ENCODE measurements at places on chromosomes 4 and X.

DNA sequence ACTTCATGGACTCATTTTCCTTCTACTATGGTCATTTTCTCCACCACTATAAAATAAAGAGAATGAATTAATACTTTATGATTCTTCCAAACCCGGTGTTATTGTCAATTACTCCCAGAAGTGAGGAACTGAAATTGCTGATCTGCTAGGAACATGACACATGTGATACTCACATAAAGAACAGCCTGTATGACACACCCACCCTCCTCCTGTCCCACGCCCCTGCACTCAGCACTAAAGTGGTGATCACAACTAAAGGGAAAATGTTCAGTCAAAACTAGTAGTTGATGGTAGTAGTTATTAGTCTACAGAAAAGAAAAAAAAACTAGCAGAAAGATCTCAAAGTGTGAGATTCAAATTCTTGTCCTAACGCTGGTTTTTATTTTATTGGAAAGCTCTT, 1508.3 kb downstream of the RAPGEF2 start:
- DNase-seq, result no peak

DNA sequence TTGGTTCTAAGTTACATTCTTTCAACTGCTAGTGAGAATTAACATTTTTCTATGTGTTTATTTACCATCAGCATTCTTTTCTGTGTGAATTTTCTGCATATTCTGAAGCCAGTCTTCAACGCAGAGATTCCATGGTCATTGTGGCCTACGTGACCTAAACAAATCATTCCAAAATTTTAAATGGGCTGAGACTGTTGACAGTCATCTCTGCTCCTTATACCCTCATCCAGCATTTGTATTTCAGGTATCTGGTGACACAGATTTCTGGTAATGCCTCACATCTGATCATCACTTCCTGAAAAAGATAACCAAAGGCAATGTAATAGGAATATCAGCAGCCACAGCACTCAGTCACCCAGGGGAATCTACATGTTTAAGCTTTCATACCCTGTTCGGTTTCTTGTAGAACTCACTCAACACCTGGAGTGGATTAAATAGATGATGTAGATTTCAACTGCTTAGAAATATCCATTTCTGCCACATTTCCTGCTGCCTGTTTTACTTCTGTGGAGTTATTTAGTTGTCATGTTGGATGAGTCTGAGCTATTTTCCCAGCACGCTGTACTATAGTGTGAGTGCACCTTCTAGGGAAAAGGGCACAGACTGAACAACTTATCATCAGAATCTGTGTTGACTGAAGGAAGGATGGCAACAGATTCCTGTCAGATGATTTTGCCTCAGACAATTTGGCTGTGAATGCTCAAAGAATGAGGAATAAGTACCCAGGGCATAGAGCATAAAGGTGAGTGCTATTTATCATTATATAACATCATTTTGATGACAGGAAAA, 73.0 kb upstream of the HPGD start:
- no peak for DNase-seq

DNA sequence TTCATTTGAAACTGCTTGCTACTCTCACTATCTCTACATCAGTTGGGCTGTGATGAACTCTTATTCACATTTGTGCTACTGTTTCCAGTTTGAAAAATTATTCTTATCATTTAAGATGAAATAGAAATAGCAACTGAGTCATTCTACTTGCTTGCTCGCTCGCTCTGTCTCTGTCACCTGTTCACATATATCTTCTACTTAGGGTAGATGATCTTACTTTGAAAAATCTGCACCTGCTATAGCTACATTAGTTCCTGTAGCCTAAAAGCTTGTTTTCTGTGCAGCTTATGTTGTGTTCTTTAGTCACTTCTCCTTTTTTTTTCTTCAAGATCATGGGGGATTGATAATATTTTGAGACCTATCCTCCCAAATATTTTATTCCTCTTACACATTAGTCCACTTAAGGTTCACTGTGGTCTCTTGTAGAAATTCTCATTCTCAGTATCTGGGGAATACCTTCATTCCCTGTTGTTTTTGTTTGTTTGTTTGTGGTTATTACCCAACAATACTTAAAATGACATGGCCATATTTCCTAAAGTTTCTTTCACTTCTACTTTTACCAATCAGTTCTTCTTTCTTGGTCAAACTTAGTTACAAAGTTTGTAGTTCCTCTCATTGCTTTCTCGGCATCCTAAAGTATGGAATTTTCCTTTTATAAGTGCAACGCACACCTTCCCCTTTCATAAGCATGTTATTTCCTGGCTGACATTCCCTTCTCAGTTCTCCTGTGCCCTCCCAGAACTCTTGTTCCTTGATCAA, 36.5 kb downstream of the CLCN5 start:
- no peak for DNase-seq

DNA sequence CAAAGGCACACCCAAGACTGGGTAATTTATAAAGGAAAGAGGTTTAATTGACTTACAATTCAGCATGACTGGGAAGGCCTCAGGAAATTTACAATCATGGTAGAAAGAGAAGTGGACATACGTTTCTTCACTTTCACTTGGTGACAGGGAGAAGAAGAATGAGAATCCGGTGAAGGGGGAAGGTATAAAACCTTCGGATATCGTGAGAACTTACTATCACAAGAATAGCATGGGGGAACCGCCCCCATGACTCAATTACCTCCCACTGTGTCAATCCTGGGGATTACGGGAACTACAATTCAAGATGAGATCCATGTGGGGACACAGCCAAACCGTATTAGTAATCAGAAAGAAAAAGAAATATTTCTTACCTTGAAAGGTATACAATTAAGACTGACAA, 782.9 kb upstream of the HS3ST1 start:
- no peak for DNase-seq

DNA sequence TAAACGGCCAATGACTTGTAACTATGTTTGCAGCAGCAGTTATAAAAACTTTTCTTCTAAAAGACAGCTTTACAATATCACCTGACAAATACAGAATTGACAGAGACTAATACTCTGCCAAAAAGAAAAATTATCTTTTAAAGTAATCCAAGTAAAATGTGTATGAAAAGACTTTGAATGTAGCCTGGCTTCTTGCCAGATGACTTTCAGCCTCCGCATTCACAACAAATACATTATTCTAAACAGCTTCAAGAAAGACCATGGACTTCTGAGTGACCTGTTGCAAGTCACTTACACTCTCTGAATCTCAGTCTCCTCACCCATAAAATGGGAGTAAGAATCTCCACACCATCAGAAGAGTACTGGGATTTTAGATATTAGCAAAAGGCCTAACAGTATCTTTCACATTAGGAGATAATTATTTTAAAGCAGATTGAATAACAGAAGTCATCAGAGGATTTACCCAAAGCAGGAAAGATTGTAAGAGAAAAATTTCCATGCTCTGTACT, 2.5 kb downstream of the ADAMTS3 start:
- no peak for DNase-seq

Data from eye (tissue), 1 donor.